ENCODE measurements at places on chromosomes 13 and 19. TPM values are rescaled to one million over a fixed set of nuclear protein-coding genes. Genes with fewer than 3 reads are reported as not detected.

GRCh38 chr13:80037505-80037888 is 303.4 kb downstream of the SPRY2 start:
- DNase-seq = no peak

Gene PDX1
- total RNA-seq = not detected

DNA sequence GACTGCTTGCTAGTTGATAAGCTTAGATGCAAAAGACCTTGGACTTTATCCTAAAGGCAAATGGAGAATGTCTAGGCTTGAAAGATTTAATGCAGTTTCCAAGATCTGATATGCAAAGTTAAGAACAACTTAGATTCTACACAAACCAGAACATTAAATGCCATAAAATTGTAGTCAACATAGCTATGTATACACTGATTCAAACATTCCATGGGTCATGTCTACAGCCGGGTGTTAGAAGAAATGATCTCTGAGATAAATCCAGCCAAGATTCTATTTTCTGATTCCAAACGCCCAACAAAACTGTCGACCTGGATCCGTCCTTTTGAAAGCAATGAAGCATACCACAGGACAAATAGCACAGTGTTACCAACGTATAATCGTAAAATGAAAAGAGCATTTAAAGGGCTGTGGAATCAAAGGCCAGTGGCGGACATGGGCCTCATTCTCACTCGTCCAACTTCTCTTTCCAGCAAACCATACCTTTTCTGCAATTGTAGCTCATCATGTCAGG is 52.7 kb downstream of the KCTD12 start:
- no peak for DNase-seq

Gene C19orf47
- total RNA-seq = 13.1 TPM

Gene RPS15
- total RNA-seq = 932 TPM

DNA sequence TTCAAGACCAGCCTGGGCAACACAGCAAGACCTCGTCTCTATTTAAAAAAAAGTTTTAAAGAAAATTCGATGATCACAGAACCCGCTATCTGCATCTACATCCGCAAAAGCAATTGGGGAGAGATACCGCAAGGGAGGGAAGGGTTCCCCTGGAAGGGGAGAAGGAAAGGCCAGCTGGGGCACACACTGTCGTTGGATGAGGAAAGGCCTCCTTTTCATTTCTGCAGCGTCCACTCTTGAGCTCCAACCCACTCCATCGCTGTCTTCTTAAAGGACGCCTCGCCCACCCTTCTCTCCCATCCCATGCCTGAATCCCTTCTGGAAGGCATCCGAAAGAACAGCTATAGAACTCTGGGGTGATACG is 3.2 kb upstream of the PRKCG start:
- DNase-seq = no peak

DNA sequence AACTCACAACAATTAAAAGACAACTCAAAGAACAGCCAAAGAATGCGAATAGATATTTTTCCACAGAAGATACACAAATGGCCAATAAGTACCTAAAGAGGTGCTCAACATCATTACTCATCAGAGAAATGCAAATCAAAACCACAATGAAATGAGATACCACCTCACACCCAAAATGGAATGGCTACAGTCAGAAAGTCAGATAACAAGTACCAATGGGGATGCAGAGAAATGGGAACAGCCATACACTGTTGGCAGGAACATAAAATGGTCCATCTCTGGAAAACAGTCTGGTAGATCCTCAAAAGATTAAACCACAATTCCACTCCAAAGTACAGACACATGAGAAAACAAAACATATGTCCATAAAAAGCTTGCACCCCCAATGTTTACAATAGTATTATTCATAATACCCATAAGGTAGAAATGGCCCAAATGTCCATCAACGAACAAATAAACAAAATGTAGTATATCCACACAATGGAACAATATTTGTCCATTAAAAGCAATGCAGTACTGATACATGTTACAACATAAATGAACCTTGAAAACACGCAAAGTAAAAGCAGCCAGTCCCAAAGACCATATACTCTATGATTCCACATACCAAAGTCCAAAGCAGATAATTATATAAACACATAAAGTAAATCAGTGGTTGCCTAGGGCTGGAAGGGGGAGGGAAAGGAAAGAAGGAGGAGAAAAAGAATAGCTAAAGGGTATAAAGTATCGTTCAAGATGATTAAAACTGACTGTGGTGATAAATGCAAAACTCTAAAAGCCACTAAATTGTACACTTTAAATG is 19.6 kb downstream of the USP12 start:
- DNase-seq = no peak

Gene S1PR4
- not detected for total RNA-seq

Gene ZNF568
- 13.2 TPM for total RNA-seq

- no peak for DNase-seq
Measured at GRCh38 chr19:16337809-16338469, 13.3 kb downstream of the KLF2 start.

DNA sequence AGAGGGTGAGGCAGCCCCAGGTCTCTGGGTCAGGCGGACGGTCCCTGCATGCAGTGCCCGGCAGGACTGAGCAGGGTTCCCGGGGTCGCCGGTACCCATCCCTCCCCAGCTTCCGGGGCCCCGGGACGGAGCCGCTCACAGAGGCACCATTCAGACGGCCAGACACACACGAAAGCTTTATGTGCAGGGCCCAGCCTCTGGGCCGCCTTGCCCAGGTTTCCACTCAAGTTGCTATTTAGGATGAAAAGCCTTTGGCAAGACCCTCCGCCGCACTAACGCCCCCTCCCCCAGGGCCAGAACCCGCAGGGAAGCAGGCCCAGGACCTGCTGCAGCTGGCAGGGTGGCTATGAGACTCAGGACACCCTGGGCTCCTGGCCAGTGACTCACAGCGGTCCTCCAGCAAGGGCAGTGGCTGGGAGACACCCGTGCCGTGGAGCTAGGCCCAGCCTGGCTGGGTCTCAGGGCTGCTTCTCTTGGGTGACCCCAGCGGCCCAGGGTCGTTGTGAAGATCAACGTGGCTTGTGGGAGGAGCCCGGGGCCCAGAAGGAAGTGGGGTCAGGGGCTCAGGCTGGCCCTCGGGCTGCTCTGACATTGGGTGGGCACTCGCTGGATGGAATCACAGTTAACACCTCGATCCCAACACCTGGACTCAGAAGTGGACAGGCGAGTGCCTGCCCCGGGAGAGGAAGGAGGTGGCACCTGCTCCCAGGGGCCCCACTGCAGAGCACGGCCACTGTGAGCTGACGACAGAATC is 4.8 kb downstream of the C19orf25 start:
- no peak for DNase-seq

Gene FUT6
- not detected for total RNA-seq

Gene NTF4
- total RNA-seq = not detected

- DNase-seq = no peak
Measured at GRCh38 chr13:77502104-77502720, 33.3 kb upstream of the SCEL start.

DNA sequence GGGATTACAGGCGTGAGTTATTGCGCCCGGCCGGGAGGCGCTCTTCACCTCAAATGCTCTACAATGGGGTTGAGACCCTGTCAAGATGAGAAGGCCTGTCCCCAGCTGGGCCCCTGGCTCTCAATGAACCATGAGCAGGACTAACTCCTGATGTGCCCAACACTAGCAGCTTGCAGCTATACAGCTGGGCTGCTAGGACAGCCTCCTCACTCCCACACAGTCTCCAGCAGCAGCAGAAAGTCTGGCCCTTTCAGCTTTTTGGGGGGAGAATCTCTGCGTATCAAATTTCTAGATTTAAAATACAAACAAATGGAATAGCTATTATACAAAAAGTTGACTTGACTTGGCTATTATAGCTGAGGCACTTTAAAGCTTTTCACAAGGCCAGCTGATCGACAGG is 30.2 kb downstream of the TMTC4 start:
- DNase-seq = no peak

GRCh38 chr19:33235269-33235995 is 9.8 kb upstream of the SLC7A10 start:
- peak; percentile 93 for DNase-seq

GRCh38 chr13:92461831-92462230 is 764.8 kb upstream of the GPC6 start:
- DNase-seq = no peak

DNA sequence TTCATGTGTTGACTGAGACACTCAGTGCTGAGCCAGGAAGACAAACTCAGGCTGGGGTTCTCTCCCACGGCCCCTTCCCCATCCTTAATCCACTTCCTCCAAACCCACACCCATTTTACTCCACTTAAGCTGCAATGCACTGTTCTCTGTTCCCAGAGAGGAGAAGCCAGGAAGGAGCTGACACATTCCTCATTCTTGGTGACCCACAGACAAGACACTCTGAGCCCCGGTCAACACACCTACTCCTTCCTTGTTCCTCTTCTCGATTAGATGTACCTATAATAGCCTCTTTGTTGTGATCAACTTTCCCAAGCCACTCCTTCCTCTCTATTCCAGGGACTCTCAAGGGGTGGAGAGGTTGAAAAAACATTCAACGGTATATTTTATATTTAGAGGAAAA is 47.1 kb downstream of the INSR start:
- DNase-seq = no peak

GRCh38 chr19:51607077-51607476 is 23.1 kb downstream of the SIGLEC5 start:
- no peak for DNase-seq

DNA sequence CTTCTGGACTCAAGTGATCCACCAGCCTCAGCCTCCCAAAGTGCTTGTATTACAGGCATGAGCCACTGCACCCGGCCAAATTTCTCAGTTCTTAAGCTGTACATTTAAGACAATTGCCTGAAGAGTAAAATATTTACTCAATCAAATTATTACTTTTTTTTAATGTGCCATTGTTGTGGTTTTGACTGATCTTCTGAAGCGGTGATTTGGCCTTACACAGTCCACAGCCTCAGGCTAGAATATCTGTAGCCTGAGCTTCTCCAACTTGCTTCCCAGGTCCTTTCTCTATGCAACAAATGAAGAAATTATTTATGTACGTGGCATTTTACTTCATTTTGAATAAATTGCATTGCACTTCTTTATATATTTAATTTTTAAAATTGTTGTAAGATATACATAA is 281.3 kb downstream of the KLF5 start:
- no peak for DNase-seq

Gene PSG7
- total RNA-seq = not detected

Gene TSSK6
- total RNA-seq = 1.7 TPM

Gene SIAH3
- not detected for total RNA-seq

Gene ASF1B
- total RNA-seq = 4.5 TPM

- DNase-seq = peak; percentile 92
Measured at GRCh38 chr19:55484593-55485438, at the start of gene NAT14. Gene NAT14, plus strand, starts transcription at chr19:55485188. Its CDS starts 521 bp downstream, at chr19:55485709.

Gene OR7A5
- not detected for total RNA-seq

Gene CERS1
- 6.5 TPM for total RNA-seq

Gene OLFM2
- 208 TPM for total RNA-seq

Gene CAPN12
- not detected for total RNA-seq

DNA sequence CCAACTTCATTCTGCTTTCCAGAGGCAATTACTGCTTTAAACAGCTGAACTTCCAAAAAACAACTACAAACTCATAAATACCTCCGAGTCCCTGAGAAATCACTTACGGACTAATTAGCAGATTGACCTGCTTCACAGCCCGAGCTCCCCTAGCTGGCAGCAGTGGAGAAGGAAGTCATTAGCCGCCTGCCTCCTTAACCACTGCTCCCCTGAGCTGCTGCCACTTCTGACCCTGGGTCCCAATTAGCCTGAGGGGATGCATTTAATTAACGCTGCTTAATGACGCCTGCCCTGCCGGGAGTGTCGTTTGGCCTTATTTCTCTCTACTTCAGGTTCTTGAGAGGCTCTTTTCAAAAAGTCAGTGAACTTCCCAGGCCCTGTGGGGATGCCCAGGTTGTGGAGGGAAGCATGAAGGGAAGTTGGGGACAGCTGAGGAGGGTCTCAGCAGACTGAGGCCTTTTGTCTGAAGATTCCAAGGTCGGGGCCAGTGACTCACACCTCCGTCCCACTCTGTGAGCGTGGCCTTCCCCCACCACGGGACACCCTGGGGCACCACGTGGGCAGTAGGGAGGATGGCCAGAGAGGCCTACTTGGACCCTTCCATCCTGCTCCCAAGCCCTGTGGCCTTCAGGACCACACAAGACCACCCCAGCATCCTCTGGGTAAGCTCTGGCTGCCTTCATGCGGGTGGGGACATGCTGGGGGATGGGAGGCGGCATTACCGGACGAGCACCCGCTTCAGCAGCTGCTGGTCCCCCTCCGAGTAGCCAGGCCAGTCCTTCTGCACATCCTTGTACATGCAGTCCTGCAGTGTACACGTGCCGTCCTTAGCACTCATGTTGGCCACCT is 19.8 kb upstream of the ISYNA1 start:
- DNase-seq = no peak

DNA sequence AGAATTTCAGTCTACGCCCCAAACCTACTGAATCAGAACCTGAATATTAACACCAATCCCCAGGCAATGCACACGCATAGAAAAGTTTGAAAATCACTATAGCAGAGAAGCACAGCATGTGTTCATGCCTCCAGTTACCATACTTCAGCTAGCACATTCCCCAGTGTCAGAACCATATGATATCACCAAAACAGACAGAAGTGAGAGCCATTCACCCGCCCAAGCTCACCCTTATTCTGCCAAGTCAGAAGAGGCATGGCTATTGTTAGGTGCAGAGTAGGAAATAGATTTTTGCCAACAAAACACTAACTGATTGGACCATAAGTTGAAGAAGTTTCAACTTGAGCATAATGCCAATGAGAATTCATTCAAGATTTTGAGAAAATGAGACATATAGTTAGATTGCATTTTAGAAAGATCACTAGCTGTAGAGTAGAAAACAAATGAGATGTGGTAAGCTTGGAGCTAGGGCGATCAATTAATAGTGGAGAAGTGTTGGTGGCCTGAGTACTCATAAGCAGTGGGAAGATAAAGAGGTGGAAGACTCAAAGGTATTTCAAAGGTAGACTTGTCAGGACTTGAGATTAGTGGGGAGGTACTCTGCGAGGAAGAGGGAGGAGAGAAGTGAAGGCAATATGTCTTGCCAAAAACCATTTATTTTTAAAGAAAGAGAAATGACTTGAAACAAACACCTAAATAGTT is 492.4 kb downstream of the SUCLA2 start:
- DNase-seq = no peak

GRCh38 chr19:30118760-30119159 is 176.7 kb downstream of the URI1 start:
- no peak for DNase-seq

Gene KLK4
- total RNA-seq = not detected
